ENCODE measurements at places on chromosomes 1 and 21. TPM values are rescaled to one million over a fixed set of nuclear protein-coding genes. Genes with fewer than 3 reads are reported as not detected.

DNA sequence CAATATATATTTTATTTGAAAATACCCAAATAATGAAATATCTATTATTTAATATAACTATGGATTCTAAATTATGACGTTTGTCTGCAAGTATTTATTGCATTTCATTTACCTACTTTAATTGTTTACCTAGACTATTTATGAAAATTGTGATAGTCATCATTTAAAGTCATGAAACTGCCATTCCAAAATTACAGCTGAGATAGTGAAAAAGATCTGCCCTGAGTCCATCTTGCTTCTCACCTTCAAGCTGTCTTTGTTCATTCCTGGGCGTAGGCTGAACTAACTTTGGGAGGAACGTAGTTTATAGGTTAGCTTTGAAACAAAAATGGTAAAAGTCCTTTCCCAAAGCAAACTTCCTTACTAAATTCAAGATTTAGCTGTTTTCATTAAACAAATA, 12.4 kb upstream of the HPDL start:
- H3K36me3 ChIP-seq, result no peaks in the 10 kb centered on the region
- H3K27ac ChIP-seq, result no peak overlapping the region
- H3K4me1 ChIP-seq, result no peaks in the 10 kb centered on the region
- no peak for DNase-seq
- H3K4me3 ChIP-seq, result no peak overlapping the region

- no peak overlapping the region for H3K4me3 ChIP-seq
- H3K36me3 ChIP-seq, result no peaks in the 10 kb centered on the region
- H3K27ac ChIP-seq, result no peak overlapping the region
- no peaks in the 10 kb centered on the region for H3K4me1 ChIP-seq
Observed at GRCh38 chr21:39715804-39716397, 29.1 kb upstream of the IGSF5 start.

The KCTD3 gene
- 25.2 TPM for total RNA-seq

The TCHH gene
- 0.86 TPM for total RNA-seq

GRCh38 chr1:93704052-93704451, 22.4 kb upstream of the BCAR3 start:
- peaks cover 27% of the 10 kb centered on the region for H3K4me1 ChIP-seq
- H3K36me3 ChIP-seq, result no peaks in the 10 kb centered on the region
- H3K27me3 ChIP-seq, result no peaks in the 10 kb centered on the region
- H3K27ac ChIP-seq, result no peak overlapping the region
- no peak for DNase-seq

The HES3 gene
- total RNA-seq, result not detected

The PSEN2 gene
- total RNA-seq, result 8.9 TPM

DNA sequence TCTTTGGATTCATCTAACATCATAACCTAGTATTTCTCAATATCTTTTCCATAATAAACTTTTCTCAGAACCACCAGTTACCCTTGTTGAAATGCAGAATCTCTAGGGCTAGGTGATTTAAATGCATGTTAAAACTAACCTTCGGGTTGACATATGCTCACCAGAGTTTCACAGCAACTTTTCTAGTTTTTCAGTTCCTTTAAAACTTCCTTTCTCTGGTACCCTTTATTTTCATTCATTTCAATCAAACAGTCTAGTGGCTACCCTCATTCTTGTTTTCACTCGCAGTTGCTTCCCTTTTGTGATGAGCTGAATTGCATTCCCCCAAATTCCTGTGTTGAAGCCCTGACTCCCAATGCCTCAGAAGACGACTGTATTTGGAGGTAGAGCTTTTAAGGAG, 712.8 kb upstream of the CHRM3 start:
- DNase-seq, result no peak
- no peaks in the 10 kb centered on the region for H3K36me3 ChIP-seq
- no peaks in the 10 kb centered on the region for H3K4me1 ChIP-seq
- no peak overlapping the region for H3K27ac ChIP-seq
- H3K27me3 ChIP-seq, result no peaks in the 10 kb centered on the region
- no peak overlapping the region for H3K4me3 ChIP-seq

DNA sequence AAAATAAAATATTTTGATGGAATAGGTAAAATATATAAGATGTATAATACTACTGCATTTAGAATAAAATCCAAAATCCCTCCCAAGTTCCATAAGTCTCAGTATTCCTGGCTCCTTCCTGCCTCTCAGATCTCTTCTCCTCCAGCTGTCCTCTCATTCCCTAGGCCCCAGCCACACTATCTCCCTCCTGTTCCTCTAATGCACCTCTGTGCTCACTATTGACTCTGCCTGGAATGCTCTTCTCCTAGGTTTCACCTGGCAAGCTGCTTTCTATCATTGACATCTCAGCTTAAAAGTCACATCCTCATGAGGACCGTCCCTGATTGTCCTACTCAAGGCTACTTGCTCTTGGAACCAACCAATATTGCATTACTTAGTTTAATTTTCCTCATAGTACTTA, 7.2 kb downstream of the NME7 start:
- H3K27me3 ChIP-seq, result no peaks in the 10 kb centered on the region
- peaks cover 20% of the 10 kb centered on the region for H3K4me1 ChIP-seq
- no peak overlapping the region for H3K27ac ChIP-seq
- no peak overlapping the region for H3K4me3 ChIP-seq
- no peaks in the 10 kb centered on the region for H3K36me3 ChIP-seq

The RPS6KC1 gene
- 22.4 TPM for total RNA-seq

The GCSAML gene
- 0.14 TPM for total RNA-seq

Measured in astrocyte (in vitro differentiated cells and primary cell).